ENCODE measurements at places on chromosomes 2 and 18.
A peak's percentile ranks its signal among the peaks of the same experiment; 100 is the strongest.

- DNase-seq, result peak; percentile 42
Observed at GRCh38 chr2:31319406-31320175, 85.6 kb downstream of the EHD3 start.

DNA sequence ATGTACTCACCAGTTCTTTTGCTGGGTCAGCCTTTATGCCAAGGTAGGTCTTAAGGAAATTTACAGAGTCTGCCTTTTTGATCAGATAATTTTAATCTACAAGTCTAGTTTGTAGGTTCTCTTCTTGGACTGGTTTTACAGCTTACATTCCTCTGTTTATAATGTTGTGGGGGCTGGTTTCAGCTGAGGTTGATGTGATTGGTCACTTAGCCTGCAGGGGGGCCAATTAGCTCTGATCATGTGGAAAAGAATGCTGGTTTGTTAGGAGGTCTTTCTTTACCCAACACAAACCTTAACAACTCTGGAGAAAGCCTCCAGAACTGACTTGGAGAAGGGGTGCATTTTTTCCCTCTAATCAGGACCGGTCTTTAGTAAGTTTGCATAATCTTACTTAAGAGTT is at the start of gene KCNJ13:
KCNJ13 (minus strand) TSS at position 131 of the 400 bp plus-strand sequence. CDS start 5,203 bp downstream, outside the sequence.
- no peak for DNase-seq

GRCh38 chr18:57154191-57154830 is 7.4 kb downstream of the BOD1L2 start:
- DNase-seq, result no peak

GRCh38 chr2:136324966-136325365 is 207.0 kb upstream of the CXCR4 start:
- no peak for DNase-seq
